ENCODE measurements at places on chromosomes 1 and 21.
A peak's percentile ranks its signal among the peaks of the same experiment; 100 is the strongest.

- no peak for DNase-seq
Measured at GRCh38 chr1:63807046-63807445, 33.2 kb downstream of the ROR1 start.

- DNase-seq: no peak
Measured at GRCh38 chr1:65055747-65056146, 89.4 kb upstream of the JAK1 start.

DNA sequence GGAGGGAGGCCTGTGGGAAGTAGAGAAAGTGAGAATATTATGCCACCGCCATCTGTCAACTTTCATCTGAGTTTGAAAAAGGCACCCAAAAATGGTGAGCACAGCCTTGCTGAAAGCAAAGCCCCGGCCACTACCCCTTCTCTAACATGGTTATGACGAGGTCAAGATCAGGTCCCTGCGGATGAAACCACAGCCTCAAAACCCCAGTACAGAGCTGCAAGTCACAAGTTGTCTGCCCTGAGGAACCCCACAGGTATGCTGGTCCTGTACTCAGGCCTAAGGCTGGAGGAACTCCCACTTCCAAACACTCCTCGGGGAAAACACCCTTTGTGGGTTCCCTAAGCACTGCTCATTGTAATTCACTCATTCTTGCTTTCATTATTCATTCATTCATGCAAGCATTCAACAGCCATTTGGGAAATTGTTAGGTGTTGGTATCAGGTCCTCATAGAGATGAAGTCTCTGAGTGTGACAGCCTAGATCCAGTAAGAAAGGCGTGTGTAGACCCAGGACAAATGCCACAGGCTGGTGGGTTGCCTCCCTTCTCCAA, 216.6 kb upstream of the EDN2 start:
- no peak for DNase-seq

DNA sequence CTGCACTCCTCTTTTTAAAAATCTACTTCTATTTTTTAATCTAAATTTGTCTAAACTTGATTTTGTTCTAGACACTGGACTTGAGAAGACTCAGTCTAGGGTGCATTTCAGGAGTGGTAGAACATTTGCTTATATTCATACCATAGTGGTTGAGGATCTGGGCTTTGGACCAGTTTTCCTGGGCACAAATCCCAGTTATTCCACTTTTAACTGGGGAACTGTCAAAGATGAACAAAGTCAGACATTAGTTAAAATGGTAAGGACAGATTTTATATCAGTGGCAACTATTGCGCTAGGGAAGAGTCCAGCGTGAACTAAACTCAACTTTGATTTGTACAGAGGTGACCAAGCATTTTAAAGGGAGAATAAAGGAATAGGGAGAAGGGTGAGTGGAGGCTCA, 102.4 kb downstream of the FMN2 start:
- no peak for DNase-seq

GRCh38 chr1:163720294-163720693, 398.5 kb downstream of the NUF2 start:
- no peak for DNase-seq

- DNase-seq: peak; percentile 36
Measured at GRCh38 chr1:119662034-119662437, 14.0 kb upstream of the ZNF697 start.

GRCh38 chr1:209621741-209622655, 30.2 kb downstream of the LAMB3 start:
- no peak for DNase-seq

- DNase-seq: no peak
Measured at GRCh38 chr1:111821121-111821745, 65.5 kb downstream of the DDX20 start.

- DNase-seq: no peak
Measured at GRCh38 chr1:61241973-61242381, 159.6 kb downstream of the NFIA start.

GRCh38 chr1:17621691-17622090, 82.2 kb downstream of the ARHGEF10L start:
- DNase-seq: no peak

GRCh38 chr1:205350691-205351141, 6.0 kb downstream of the KLHDC8A start:
- DNase-seq: no peak

GRCh38 chr1:214123061-214123784, 135.4 kb downstream of the PROX1 start:
- DNase-seq: no peak

DNA sequence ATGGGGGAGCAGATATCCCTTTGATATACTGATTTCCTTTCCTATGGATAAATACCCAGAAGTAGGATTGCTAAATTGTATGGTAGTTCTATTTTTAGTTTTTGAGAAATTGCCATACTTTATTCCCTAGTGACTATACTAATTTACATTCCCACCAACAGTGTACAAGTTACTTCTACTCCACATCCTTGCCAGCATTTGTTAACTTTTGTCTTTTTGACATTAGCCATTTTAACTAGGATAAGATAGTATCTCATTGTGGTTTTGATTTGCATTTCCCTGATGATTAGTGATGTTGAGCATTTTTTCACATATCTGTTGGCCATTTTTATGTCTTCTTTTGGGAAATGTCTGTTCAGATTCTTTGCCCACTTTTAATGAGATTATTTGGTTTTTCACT, 620.6 kb upstream of the CAMK1G start:
- DNase-seq: no peak

GRCh38 chr1:53306168-53306567, 21.7 kb downstream of the LRP8 start:
- no peak for DNase-seq

DNA sequence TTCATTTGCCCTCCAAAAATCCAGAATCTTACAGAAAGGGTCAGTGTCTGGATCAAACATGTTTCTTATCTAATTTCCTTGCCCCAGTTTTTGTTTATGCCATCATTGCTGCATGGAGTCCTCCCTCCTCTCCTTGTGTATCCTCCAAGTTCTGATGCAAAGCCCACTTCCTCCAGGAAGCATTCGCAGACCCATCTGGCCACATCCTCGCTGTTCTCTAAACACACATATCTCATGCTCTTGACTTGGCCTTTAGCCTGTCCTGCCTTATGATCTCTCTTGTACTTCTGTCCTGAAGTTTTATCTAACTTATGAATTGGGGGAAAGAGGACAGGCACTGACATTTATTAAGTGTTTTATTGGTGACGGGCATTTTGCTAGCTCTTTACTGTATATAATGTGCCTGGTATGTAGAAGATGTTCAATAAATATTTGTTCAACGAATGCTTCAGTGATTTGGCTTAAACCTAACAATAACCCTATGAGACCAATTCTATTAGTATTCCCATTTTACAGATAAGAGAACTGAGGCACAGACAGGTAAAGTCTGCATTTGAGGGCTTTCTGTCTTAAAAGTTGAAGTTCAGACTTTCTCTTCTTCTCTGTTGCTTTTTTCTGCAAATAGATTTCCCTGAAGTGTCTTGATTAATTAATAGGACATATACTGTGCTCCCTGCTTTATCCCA, 19.2 kb upstream of the ID3 start:
- DNase-seq: no peak

DNA sequence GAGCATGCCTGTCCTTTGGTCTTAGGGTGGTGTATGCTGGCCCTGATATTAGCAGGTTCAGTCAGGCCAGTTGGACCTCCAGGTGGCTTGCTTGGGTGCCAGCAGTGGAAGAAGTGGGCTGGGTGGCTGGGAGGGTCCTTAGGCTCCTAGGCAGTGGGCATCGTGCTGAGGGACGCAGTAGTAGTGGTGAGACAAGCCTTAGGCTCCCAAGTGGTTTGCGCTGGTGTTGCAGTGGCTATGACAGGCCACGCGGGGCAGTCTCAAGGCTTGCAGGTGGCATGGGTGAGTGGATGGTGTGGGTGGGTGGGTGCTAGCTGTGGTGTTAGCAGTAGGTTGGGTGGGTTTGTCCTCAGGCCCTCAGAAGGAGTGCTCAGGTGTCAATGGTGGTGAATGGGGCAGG, 162.3 kb downstream of the FMN2 start:
- DNase-seq: no peak
